HepG2 (cell line): ENCODE measurements at places on chromosomes 3 and 15. TPM values are rescaled to one million over a fixed set of nuclear protein-coding genes. Genes with fewer than 3 reads are reported as not detected.

REC114 gene
- total RNA-seq = not detected in 2 replicates

IL16 gene
- not detected in 2 replicates for total RNA-seq

ACTC1 gene
- not detected in 2 replicates for total RNA-seq

TMC3 gene
- not detected in 2 replicates for total RNA-seq

PLSCR2 gene
- total RNA-seq = not detected in 2 replicates

CHST14 gene
- total RNA-seq = 6.4 and 12.4 TPM in 2 replicates

CHRNB4 gene
- not detected in 2 replicates for total RNA-seq

IGF1R gene
- 12.0 and 15.9 TPM in 2 replicates for total RNA-seq

FBXL22 gene
- total RNA-seq = 0.20 and 0.33 TPM in 2 replicates

GOLGA8O gene
- not detected in 2 replicates for total RNA-seq

SI gene
- total RNA-seq = not detected in 2 replicates

LOXL1 gene
- total RNA-seq = 0.51 TPM in 1 of 2 replicates, not detected in the other

CHDH gene
- total RNA-seq = 40.4 and 48.9 TPM in 2 replicates

FETUB gene
- 1.3 and 2.1 TPM in 2 replicates for total RNA-seq

C3orf22 gene
- total RNA-seq = not detected in 2 replicates

LPCAT4 gene
- 2.2 and 8.1 TPM in 2 replicates for total RNA-seq

CCR2 gene
- not detected in 2 replicates for total RNA-seq

VIPR1 gene
- 0.04 TPM in 1 of 2 replicates, not detected in the other for total RNA-seq

NR2E3 gene
- total RNA-seq = not detected in 2 replicates

GABRG3 gene
- total RNA-seq = not detected in 2 replicates

VILL gene
- total RNA-seq = 3.2 and 4.0 TPM in 2 replicates

FAM107A gene
- not detected in 2 replicates for total RNA-seq

HRH1 gene
- not detected in 2 replicates for total RNA-seq
